ENCODE measurements at places on chromosomes 1 and 21.

GRCh38 chr1:95340061-95340460 lies 106.1 kb downstream of the RWDD3 start:
- no peak for DNase-seq

- no peak for DNase-seq
These were observed 3.9 kb downstream of the MRAP start for GRCh38 chr21:32302560-32302959.

DNA sequence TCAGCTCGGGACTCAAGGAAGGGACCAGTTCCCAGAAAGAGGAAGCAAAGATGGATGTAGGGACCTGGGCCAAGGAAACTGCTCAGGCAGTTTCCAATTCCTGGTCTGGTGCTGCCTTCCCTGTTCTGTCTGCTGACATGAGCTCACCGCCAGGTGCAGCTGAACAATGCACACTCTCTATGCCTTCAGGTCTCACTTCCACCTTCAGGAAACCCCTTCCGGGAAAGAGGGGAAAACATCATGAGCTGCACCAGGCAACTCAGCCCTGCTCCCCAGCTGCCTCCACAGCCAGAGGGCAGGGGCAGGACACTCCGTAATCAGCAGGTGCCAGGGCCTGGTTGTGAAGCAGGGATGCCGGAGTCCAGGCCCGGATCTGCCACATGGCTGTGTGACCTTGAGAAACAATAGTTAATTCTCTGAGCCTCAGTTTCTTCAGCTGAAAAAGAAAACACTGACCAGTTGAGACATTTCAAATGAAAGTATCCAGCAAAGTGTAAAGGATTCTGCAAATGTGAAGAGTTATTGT lies 27.8 kb downstream of the SMIM12 start:
- DNase-seq, result no peak

DNA sequence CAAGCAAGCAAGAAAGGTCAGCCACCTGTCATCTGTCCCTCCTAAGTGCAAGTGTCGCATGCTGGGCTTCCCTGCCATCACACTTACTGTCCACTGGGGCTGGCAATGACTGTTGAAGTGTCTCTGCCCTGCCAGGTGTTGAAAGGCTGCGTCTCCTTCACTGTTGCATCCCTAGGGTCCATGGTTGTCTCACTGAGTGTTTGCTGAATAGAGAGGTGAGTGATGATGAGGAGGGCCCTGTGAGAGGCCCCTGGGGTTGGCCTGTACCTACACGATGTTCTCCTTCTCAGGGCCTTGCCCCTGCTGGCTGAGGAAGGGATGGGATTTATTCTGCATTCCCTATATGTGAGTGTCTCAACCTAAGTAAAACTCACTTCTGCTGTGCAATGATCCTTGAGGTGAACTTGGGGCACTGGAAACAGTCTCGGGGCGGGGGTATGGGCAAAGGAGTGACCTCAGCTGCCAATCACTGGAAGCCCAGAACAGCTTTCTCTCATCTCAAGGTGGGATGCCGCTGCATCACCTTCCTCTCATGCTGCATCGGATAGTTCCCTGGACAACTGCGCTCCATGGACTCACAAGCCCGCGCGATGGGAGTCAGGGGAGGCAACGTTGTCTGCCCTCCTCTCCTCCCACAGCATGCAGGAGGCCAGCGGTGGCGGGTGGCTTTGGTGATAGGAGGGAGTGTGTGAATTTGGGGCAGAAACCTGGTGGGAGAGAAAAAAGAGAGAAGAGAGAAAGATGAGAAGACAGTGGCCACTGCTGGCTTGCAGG lies 35.8 kb upstream of the SOX13 start:
- no peak for DNase-seq

- DNase-seq, result no peak
These were observed 138.8 kb downstream of the GIPC2 start for GRCh38 chr1:78184460-78185072.

Measured in stimulated activated CD8-positive, alpha-beta memory T cell treated with anti-CD3 and anti-CD28 coated beads, Interleukin-2, amount 100 ng/mL, for 1 hour (primary cell).